ENCODE measurements at places on chromosomes 1 and 21.
A peak's percentile ranks its signal among the peaks of the same experiment; 100 is the strongest.

DNA sequence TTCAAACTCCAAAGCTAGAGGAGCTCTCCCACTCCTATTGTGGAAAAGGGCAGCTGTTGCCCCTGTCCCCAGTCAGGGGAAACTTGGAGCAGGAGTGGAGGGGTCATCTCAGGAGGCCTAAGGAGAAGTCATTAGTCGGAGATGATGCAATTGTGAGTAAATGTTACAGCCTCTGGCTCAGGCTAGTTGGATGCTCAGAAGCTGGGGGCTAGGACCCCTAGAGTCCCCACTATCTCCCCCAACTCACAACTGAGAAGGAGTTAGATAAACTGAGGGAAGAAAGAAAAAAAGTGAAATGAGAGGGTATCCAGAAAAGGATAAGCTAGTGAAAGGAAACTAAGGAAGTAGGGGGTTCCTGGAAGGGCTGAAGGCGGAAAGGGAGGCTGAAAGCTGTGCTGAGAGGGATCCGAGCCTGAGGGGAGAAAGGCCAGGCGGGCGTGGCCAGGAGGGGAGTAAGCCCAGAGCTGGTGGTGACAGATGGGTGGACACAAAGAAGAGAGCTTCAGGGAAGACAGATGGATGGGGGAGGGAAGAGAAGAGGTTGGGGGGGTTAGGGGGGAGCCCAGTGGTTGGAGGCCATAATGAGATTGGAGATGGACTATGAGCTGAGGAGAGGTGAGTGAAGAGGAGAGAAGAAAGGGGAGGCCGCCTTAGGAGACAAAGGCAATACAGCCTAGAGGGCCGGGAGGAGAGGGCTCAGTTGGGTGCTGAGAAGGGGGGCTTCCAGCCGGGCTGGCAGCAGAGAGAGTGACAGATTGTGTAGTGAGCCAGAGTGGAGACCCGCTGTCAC, 4.5 kb upstream of the NHLH1 start:
- peak; percentile 100 for DNase-seq

- DNase-seq = peak; percentile 66
Measured at GRCh38 chr1:236495467-236496112, 28.2 kb upstream of the LGALS8 start.

- DNase-seq = no peak
Measured at GRCh38 chr1:2865571-2866421, 64.3 kb upstream of the TTC34 start.

DNA sequence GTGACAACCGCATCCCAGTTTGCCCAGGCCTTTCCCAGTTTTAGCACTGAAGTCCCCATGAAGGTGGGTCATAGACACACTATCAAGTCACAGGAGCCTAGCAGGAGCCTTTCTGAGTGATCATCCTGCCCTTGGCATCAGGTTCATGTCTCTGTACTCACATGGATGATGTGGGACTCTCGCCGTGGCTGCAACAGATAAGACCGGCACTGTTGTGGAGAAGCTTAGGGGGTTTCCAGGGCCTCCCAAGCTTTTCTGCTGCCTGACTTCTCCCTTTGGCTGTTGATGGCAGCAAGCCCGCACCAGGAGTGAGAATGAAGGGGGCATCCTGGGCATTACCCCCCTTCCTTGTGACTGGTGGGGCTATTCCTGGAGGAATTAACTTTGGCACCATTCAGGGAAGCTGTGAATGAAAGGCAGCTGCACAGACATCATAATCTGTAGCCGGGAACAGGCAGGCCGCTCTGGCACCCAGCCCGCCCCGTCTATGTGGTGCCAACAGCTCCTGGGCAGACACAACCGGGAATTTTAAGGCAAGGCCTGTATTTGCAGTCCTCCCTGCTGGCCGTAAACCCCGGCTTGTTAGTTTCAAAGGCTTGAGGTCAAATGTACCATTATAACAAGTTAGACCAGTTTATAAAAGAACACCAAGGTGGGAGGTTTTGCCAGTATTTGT, 148.6 kb downstream of the HUNK start:
- no peak for DNase-seq

DNA sequence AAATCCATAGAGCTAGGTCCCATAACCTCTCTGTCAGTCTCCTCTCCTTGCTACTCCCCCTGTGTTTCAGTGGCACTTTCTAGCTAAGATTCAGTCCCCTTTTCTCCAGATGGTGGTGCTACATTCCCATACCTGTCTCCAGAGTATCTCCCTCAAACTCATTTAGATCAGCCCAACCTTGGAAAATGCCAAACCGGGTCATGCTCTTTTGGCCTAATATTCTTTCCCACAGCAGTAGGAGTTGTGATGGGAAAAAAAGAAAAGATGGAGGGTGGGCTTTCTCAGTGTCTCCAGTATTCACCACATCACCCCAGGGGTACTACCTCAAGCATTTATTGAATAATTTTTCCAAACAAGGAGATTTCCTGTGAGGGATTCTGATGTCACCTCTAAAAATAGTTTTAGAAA, 3.2 kb upstream of the RXFP4 start:
- DNase-seq = peak; percentile 70

DNA sequence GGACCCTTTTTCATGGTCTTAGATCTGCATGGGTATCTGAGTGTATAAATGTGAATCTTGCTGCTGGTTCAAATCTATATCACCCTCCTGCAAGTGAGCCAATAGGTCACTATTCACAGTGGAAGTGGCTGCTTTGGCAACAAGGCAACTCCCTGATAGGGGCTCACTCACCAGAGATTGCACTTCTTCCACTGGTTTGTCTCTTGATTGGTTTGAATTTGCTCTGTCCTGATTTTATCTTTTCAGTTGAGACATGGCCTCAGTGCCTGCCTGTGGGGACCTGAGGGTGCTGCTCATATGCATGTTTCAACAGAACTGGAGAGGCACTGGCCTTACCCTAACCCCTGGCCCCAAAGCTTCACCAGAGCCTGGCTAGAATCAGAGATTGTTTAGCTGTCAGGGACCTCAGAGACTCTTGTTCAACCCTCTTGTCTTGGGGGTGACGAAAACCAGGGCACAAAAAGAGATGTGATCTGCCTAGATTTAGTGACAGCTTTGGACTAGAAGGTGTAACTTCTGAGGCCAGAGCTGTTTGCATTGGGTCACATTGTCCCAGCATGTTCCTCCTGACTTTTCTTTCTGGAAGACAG, 16.9 kb downstream of the AVPR1B start:
- no peak for DNase-seq

DNA sequence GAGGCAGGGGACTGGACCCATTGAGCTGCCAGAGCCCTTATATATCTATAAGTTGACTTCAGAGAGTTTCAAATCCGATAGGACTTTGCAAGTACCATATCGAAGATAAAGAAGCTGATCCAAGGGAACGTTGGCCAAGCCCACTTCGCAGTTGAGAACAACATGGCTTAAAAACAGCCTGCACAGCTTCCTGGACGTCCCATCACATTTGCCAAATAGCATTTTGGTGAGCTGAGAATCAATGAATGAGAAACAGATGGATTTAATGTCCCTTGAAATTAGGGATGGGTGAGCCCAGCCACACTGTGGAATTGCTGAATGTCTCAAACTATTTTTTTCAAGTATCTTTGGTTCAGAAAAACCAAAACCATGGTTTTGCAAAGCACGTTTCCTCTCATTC, 64.8 kb downstream of the KCNJ15 start:
- no peak for DNase-seq

DNA sequence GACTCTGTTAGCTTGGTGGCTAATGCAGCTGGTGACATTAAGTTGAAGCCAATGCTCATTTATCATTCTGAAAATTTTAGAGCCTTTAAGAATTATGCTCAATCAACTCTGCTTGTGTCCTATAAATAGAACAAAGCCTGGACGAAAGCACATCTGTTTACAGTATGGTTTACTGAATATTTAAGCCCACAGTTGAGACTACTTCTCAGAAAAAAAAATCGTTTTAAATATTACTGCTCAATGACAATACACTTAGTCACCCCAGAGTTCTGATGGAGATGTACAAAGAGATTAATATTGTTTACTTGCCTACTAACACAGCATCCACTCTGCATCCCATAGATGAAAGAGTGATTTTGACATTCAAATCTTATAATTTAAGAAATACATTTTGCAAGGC, 79.6 kb downstream of the NEGR1 start:
- no peak for DNase-seq

DNA sequence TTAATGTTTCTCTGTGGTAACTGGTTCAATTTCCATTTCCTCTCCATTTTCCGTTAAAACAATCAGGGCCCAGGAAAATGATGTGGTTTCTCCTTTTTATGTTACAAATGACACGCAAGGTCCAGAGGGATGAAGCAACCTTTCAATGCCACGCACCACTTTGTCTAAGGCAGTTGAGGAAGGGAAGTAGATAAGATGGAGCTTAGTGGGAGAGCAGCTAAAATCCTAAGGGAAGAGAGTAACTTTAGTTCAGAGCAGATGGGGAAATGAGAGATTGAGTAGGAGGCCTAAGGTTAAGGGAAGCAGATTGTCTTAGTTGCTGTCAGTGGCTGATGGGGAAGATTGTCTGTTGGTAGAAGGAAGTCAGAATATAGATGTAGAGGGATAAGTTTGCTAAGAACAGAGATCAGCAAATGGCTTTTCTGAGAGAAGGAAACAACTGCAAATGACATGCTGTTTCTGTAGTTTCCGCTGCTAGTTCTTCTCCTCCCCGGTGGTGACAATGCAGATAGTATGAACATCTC, 660 bp downstream of the CD1C start:
- no peak for DNase-seq

DNA sequence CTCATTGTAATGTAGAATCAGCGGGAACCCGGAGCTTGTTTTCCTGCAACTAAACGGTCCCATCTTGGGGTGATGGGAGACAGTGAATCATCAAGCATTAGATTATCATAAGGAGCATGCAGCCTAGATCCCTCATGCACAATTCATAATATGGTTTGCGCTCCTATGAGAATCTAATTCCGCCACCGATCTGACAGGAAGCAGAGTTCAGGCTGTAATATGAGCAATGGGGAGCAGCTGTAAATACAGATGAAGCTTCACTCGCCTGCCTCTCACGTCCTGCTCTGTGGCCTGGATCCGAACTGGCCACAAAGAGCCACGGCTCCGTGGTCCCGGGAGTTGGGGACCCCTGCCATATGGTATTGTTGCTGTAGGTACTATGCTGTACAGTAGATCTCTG, 1.6 kb downstream of the IFI44 start:
- DNase-seq = no peak

GRCh38 chr21:42733037-42733627, 79.7 kb downstream of the PDE9A start:
- DNase-seq = no peak

DNA sequence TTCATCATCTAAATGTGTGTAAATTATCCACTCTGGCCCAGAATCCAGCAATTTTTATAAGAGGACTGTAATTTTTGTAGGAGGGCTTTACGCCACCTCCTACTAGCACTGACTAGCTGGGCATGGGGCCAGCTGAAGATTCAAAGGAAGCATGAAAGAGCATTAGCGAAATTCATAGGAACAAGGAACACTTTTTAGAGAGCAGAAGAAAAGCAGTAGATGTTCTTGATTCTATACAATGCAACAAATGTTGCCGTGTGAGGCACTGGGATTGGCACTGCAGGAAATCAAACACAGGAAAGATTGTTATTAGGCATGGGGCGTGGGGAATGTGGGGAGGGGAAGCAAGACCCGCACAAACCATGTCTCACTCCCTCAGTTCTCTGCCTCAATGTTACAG, 58.4 kb upstream of the PARP1 start:
- no peak for DNase-seq

- DNase-seq = no peak
Measured at GRCh38 chr1:27129225-27129624, 25.7 kb downstream of the SLC9A1 start.

DNA sequence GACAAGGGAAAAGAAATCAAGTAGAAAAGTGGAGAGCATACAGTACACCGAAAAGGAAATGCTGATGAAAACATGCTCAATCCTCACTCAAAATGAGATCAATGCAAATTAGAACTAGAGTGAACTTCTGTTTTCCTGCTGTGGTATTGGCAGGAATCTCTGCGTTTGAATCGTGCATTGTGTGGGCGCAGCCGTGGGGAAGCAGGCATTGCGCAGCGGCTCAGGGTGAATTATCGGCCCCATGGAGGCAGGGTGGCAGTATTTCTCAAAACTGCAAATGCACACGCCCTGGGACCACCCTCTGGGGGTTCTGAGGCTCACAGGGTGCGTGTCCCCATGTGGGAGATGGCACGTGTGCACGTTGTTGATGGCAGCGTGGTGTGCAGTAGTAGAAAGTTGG, 140.6 kb downstream of the PEX14 start:
- DNase-seq = no peak

DNA sequence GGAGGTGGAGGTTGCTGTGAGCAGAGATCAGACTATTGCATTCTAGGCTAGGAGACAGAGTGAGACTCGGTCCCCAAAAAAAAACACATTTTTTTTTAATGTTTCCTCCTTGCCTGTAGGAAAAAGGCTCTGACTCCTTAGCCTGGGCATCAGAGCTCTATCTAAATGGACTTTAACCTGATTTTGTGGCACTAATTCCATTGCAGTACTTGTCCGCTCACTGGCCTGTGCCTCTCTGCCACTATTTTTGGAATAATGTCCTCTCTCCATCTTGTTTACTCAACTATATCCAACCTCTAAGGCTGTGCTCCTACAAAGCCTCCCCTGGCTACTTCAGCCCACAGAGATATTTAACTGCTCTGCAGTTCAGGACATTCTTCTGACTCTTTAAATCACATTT, 26.5 kb downstream of the METTL18 start:
- no peak for DNase-seq

DNA sequence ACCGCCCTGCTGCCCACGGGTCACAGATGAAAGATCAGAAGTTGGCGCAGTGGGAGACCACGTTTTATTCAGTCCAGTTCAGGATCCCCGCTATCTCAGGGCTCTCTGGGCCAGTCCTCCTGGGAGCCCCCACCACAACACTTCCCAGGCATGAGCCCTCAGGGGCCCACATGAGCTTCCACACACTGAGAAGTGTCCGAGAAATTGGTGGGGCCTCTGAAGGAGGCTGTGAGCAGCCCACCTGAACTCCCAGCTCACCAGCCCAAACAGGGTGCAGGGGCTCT, 12.1 kb downstream of the TRIM46 start:
- no peak for DNase-seq

DNA sequence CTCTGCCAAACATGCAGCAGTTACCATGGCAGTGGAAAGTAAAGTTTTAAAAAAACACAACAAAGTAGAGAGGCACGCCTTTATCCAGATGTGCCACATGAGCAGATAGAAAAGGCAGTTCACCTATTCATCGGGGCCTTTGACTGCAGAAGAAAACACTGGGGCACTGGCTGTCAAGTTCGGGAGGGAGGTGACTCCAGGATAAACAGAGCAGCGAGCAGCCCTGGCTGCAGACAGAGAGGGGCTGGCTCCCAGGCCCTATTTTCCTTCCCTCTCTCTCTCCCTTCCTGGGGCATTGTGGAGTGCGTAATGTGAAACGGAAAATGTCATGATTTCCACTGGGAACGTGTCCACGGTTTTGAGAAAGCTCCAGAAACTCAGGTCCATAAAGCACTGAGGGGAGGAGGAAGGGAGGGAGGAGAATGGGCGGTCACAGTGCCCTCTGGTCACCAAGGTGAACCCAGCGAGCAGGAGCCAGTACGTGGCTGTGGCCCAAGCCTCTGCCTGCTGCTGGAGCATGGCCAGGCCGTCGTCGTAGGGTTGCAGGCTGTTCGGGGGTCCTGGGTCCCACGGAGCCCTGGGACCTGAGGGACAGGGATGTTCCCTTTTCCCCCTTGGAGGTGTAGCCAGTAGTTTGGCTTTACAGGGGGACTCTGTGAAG, 114.7 kb upstream of the IRF2BP2 start:
- peak; percentile 82 for DNase-seq

- DNase-seq = no peak
Measured at GRCh38 chr1:68307378-68307787, 75.1 kb upstream of the WLS start.

All from WERI-Rb-1 (cell line).